ENCODE measurements at places on chromosomes 6 and 20.

- no peak for DNase-seq
These were observed 18.0 kb upstream of the UBE2V1 start for GRCh38 chr20:50130995-50131394.

DNA sequence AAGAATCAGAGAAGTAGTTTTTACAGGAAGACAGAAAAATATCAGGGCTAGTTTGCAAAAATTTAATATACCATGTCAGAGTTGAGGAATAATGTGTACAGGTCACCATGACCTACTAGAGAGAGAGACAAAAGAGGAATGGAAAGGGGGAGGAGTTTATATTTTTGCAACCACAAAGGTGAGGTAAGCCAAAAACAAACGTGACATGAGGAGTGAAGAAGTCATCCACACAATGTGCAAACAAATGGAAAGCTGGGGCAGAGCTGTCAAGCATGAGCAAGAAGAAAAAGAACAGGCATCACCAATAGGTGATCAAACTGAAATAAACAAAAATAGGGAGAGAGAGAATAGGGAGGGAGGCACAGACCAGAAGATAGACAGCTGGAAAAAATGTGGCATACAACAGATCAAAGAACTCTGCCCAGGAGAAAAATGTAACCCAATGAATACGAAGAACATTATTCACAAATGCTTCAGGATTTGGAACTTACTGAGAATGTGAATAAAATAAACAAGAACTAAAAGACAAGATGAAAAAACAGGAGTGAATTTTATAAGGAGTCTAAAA lies 15.5 kb downstream of the RARS2 start:
- DNase-seq: no peak

DNA sequence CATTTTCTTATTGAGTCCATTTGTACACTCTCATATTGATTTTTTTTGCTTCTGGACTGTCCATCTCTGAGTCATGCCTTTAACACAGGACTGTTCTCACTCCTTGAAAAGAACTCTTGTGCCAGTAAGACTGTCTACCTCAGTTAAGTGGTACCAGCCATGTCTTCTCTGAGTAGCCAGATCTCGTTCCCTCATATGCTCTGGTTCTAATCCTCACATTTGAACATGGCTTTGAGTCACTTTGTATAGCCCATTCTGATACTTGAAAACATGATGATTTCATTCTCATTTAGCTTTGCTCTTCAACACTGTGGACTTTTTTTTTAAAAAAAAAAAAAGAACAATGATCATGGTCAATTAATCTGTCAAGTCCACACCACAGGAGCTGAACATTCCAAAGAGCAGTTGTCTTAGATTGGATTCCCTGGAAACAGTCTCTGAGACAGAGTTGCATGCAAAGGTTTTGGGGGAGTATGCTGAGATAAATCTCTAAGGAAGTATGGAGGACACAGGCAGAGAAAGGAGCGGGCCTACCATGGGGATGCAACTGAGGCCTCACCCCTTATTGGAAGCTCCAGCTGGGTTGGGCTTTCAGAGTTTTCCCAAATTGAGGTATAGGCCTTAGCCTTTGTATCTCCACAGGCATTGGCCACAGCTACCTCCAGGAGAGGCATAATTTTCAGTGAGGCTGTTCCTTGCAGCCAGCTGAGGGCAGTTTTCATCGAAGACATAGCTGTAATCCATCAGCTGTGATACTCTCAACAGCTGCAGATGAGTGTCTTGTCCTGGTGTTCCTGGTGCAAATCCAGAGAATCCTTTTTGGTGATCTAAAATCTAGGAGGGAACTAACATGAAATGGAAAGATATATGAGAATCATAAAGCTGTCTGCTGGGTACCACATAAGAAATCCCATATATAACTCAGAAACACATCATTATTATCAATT lies 6.0 kb upstream of the PTCHD4 start:
- DNase-seq: no peak

GRCh38 chr6:163686301-163686700 lies 271.8 kb downstream of the QKI start:
- DNase-seq: no peak

DNA sequence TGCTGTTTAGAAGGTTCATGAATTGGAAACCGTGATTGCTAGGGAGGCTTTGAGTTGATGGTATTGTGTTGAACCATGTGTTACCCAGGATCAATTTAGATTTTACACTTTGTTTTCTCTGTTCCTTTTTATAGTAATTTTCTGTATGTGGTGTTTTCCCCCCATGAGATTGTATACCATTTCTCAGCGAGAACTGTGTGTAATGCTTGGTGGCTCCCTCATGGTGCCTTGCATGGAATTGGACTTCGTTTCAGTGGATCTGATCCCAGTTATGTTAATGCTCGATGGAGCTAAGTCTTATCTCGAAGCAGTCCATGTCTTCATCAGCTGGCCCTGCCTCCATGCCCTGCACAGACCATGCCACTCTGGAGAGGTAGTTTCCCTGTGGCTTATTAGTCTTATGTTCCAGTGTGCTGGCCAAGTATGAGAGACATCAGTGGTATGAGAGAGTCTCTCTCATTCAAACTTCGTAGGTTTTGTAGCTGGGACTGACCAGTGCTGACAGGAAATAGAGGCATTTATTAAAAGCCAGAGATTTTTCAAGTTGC lies 18.7 kb downstream of the PTPN1 start:
- DNase-seq: no peak

DNA sequence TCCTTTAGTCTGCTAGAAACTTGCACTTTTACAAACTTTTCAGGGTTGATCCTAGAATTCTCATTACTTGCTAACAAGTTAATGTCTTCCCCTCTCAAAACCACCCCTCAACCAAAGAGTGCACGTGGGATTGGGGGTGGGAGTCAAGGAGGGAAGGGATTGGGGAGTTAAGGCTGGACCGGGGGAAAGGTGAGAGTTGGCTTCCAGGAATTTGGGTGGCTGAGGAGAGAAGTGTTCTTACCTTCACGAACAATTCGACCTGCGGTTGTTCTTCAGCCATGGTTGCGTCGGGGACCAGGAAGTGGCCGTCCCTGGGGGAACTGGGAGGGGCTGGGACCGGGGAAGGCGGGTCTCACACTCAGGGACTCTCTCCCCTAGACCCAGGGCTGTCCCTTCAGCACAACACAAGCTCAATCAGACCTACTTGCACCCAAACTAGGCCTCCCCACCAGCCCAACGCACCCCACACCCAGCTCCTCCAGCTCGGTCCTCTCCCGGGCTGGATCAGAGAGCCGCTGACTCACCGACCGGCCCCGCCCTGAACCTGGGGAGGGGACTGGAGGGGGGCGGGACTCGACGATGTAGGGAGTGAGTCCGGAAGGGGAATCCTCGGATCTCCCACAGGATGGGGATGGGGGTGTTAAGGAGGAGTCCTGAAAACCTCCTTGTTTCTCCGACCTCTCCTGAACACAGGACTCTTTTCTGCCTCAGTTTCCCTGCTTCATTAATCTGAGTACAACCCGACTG lies at the start of gene CLIC1:
Gene CLIC1, minus strand, starts transcription at position 510 of the 747 bp plus-strand sequence. Its CDS starts 230 bp downstream, at position 280.
- DNase-seq: peak; percentile 82

- no peak for DNase-seq
These were observed 87.4 kb downstream of the IRAK1BP1 start for GRCh38 chr6:78954740-78955139.

DNA sequence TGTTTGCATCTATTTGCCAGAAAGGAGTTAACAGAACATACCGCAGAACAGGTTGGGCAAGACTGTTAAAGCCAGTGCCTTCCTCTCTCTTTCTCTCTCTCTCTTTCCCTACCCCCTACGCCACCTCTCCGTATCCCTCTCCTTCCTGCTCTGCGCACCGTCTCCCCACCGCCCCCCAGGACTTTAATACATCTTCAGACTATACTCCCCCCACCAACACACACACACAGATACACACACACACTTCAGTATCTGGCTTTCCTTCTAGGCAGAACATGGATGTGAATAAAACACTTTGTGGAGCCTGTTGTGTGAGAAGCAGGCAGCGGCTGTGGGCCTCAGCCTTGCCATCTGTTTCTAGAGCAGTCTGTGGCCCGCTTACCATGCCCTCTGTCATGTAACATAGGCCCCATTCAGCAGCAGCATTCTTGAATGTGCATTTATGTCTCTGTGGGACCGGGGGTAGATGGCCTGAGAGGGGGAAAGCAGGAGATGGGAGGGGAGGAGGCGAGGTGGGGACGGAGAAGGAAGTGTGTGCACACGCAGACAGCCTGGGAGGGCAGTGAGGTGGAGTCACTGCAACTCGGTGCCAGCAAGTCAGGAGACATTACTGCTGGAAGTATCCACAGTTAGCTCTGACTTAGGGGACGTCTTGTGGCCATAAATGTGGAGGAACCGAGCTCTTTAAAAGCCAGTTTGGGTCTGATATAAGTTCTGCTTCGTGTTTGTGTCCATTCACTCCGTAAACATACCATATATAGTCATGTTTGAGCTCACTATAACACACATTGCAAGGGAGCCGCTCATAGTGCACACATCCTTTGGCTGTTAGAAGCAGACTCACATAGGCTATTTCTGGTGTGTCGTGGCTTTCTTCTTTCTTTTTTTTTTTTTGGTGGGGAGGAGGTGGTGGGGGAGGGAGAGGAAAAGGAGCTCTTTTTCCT lies 38.4 kb downstream of the RREB1 start:
- DNase-seq: no peak

DNA sequence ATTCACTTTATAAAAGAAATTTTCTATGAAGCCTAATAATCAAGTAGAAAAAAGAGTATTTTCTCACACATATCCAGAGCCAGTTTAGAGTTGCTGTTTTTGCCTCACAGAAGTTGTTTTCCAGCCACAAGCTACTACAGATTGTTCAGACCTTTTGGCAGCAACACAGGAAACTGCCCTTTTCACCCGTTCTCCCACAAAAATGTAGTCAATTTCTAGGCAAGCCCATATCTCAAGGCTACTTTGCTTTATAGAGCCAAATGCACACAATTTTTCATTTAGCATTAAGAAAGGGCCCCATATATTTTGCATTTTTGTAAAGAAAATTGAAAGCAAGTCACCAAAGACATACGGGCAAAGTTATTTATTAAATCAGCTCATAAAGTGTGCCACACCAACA lies 49.5 kb downstream of the EPB41L2 start:
- no peak for DNase-seq

DNA sequence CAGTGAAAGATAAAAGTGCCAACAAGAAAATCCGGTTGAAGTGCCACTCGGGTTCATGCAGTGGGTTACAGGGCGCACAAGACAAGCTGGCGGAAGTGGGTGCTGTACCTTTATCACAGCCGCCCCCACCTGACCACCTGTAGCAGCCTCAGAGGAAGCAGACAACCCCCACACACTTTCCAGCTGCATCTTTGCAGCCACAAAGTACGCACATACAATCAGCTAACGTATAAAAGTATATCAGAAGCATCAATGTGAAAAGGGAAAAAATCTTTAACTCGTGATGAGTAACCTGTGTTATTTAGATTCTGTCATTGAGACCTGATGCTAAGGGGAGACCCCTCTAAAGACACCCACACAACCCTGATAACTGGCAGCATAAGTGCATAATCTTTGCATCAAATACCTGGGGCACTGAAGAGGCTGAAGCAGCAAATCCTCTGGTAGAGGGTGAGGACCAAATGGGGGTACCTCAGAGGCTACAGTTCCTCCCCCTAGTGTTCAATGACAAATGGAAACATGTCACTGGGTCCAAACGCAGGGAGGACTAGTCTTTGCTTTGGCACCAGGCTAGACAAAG lies 22.1 kb downstream of the BACH2 start:
- DNase-seq: peak; percentile 86

DNA sequence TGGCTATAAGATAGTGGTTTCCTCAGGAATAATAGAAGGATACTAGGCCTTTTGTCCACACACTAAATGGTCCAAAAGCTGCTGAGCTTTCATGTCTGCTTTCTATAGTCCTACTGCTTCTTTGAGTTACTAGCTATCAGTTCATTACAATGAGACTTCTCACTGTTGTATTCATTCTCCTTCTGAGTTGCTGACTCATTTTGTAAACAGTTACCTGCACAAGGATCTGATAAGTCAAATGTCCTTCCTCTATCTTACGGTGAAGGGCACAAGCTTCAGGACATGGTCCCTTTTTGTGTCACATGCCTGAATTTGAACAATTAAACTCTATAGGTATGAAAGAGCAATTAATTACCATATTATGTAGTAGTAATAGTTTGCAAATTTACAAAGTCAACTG lies 90.5 kb downstream of the MAN1A1 start:
- no peak for DNase-seq

DNA sequence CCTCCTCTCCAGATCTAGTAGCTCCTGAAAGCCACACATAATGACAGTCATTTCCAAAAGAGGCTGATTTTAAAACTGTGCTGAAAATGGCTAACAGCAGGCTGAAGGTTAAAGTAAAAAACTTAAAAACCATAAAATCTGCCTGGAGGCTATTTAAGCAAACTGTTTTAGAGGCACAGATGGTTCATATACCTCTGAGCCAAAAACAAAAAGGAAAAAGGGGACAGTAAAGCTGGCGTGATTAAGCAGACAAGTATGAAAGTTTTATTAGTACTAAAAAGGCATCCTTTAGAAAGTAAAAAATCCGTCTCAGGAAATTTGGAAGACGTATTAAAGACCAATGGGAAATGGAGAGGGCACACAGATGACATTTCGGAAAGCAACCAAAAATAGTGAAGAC lies 55.8 kb downstream of the SOBP start:
- DNase-seq: no peak

DNA sequence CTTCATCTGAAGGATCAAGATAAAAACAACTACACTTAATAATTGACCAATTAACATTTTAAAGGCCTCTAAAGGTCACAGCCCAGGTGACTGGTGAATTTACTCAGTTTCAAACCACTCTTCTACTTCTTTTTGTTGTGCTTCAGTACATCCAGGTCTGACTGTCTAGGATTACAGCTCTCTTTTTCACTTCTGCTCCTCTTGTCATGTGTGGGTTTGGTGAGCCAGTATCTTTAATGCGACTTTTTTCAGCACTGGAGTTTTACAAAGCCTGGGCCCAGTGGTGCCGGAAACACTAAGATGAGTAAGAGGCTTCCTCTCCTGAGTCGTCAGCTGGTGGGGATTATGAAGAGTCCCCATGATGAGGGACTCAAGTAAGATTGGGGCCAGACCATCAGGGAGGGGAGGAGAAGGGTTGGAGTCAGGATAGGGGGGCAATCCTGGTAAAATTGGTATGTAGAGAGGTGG lies 27.0 kb downstream of the HECA start:
- DNase-seq: peak; percentile 56

DNA sequence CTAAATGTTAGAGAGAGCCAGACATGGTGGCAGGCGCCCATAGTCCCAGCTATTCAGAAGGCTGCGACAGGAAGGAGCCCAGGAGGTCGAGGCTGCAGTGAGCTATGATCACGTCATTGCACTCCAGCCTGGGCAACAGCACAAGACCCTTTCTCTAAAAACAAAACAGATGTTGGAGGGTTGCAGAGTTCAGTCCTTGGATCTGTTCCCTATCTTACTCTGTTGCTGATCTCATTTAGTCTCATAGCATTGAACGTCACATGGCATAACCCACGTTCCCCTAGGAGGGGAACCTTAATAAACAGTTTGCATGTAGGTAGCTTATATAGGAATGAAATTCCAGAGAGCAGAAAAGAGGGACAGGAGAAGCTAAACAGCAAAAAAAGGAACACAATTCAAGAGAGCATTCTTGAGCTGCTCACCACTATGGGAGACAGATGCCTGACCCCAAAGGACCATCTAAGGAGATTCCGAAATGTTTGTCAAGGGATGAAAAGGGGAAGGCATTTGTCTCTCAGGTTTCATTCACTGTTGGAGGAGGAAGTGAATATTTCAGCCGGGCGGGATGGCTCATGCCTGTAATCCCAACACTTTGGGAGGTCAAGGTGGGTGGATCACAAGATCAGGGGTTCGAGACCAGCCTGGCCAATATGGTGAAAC lies 54.6 kb upstream of the PIM1 start:
- DNase-seq: no peak
